Astrocyte of the hippocampus (primary cell): ENCODE measurements at places on chromosomes 16 and 17.

DNA sequence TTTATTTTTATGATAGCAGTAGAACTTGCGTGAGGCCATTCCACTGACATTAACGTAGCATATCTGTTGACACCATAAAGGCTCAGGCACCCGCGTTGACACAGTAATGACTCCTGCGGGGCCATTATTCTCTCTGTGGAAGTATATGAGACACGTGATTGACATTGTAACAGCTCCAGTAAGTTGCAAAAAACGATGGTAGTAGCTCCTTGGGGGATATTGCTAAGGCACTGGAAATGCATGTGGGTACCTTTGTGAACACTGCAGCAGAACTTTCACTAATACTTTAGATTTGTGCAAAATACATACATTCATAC, 918.8 kb upstream of the CDH8 start:
- no peak for DNase-seq

DNA sequence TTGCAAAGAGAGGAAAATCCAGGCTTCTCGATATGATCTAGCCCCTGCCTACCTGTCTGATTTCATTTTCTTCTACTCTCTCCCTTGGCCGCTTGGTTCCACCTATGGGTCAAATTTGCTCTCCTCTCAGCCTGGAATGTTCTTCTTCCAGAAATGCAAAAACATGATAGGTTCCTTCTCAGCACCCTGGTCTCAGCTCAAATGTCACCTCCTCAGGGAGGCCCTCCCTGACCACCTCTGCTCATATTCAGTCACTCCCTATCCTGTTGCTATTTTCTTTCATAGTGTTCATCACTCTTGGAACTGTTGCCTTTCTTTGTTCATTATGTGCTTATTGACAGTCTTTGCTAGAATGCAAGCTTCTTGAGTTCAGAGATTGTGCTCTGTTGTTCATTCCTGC, 208.6 kb downstream of the KATNIP start:
- DNase-seq = no peak

- no peak for DNase-seq
Measured at GRCh38 chr17:21677126-21677910, 15.0 kb upstream of the KCNJ18 start.

DNA sequence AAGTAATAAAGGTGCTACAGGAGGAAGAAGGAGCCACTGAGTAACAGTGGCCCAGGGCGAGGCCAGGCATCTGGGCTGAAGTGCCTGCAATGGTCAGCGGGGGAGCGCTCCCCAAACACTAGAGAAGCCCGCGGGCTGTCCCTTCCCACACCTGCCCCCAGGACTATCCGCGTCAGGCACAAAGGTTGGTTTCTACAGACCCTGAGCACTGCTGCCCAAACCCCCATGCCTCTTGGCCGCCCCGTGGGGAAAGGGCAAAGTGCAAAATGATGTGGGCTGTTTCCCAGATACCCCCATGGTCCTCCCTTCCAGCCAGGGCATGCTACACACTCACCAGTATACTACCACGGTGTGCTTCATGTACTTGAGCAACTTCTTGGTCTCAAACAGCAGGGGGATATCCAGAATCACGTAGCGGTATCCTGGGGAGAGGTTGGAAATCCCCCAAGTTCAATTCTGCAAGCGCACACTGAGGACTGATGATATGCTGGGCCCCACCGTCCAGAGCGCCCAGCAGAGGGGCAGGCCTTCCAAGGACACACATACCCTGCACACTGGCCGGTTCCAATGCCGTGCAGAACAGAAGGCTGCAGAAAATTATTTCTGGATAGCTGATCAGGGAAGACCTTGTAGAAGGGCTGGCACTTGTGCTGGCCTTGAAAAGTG, 21.5 kb downstream of the DCAKD start:
- DNase-seq = no peak

DNA sequence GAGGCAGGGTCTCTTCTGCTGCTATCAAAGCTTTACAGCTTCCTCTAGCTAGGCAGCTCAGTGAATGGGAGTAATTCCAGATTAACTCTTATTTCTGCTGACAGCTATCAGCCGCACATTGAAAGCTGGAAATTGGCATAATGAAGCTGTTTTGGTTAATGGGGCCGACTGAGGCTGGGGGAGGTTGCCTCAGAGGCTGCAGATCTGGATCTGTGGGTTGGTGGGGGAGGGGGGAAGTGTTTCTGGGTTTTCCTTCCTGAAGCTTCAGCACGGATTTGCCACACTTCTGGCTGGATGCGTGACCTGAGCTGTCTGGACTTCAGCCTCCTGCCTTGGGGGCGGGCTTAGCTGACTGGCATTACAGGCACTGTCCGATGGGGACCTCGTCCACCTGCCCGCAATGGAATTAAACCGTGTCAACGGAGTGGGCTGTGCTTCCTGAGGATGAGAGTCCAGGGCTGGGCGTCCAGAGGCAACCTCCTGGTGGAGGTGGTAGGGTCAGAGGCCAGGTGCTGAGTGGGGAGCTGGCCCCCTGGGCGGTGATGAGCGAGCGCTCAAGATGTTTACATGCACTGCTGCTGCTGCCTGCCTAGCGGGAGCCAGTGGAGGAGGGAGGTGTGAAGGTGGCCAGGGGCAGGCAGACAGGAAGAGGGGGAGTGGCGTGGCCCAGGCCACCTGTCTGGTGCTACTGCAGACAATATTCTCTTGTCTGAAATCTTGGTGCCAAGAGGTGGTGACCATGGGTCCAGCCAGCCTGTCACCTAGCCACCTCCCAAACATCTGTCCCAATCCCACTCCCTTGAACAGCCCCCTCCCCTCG, 6.7 kb upstream of the ABCC3 start:
- DNase-seq = no peak

GRCh38 chr17:28498652-28499363, 7.3 kb upstream of the FOXN1 start:
- no peak for DNase-seq

- DNase-seq = no peak
Measured at GRCh38 chr16:64182985-64183384, 938.9 kb downstream of the CDH11 start.

DNA sequence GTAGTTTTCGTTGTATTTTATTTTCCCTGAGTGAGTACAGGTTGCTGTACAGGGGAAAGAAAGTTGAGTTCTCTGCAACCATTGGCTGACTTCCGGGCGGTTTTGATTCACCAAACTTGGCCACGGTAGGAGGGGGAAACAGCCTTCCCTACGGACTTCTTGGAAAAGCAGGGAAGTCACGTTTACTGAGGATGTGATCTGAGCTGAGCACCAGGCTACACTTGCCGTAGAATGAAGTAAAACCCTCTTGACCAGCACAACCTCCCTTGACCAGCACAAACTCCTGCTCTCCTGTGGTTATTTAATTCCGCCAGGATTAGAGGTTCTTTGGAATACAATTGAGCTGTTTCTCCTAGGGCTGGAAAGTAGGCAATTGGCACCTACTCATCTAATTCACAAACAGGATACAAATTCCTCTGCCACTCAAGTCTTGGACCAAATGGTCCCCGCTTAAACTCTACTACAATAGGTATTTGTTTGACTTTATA, 242.0 kb upstream of the RBFOX1 start:
- DNase-seq = no peak

GRCh38 chr16:64065523-64065922, 1056.3 kb downstream of the CDH11 start:
- DNase-seq = no peak

DNA sequence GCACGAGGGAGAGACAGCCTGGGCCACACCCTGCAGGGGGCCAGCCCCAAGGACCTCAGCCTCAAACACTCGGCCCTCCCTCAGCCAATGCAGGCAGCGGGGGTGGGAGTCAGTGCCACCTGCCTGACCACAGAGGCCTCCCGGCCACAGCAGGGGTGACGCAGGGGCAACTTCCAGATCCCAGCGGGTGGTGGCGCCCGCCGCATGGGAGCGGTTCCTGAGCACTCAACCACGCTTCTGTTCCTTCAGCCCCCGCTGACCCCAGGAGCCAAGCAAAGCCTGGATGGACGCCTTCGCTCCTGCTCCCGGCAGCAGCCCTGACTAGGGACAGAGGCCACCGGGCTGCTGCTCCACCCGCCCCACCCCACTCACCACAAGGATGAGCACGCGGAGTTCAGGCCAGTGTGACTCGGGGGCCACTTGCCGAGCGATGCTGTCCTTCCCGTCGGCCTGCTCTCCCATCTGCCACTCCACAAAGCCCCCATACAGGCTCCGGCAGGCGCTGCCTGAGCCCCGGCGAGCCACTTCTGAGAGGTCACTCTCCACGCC, 5.0 kb upstream of the CYBA start:
- DNase-seq = no peak

DNA sequence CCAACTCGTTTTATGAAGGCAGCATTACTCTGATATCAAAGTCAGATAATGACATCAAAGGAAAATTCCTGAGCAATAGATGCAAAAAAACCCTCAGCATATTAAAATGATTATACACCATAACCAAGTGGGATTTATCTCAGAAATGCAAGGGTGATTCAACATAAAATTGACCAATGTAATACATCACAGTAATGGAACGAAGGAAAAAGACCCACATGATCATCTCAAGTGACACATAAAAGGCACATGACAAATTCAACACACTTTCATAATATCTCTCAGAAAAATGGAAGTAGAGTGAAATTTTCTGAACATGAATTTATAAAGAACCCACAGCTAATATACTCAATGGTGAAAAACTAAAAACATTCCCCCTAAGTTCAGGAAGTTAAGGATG, 118.8 kb downstream of the ITFG1 start:
- no peak for DNase-seq
